ENCODE measurements at places on chromosomes 11 and 22. TPM values are rescaled to one million over a fixed set of nuclear protein-coding genes. Genes with fewer than 3 reads are reported as not detected.

IGSF9B gene
- 0.26 TPM for total RNA-seq

ARHGAP20 gene
- total RNA-seq, result 11.6 TPM

GP1BB gene
- 1.8 TPM for total RNA-seq

LZTR1 gene
- total RNA-seq, result 51.9 TPM

MS4A12 gene
- total RNA-seq, result not detected

NPAS4 gene
- not detected for total RNA-seq

LARGE1 gene
- 15.2 TPM for total RNA-seq

TLCD5 gene
- total RNA-seq, result 9.8 TPM

HSPB2 gene
- total RNA-seq, result 2.8 TPM

- peak; percentile 54 for DNase-seq
These were observed 126.6 kb downstream of the KCNC1 start for GRCh38 chr11:17861036-17861755.

DNA sequence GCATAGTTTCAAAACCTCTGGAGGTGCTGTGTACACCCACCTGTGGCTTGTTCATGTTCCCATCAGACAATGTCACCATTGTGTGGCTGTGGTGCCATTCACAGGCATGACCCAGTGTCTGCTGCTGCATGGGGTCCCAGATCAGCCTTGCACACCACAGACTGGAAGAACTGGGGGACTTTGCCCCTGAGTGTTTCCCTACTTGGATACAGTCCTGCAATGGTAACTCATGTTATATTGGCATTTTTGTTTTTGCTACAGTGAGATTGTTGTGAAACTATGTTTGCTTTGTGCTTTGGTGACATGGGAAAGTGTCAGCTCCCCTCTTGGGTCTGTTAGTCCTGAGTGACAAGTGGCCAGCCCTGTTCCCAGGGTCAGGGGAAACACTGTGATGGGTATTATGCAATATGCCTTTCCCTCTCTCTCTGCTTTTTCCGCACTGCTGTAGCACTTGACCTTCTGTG, 108.8 kb downstream of the NAV2 start:
- DNase-seq, result no peak

- peak; percentile 30 for DNase-seq
These were observed 1027.7 kb upstream of the CCDC90B start for GRCh38 chr11:84313830-84314359.

DNA sequence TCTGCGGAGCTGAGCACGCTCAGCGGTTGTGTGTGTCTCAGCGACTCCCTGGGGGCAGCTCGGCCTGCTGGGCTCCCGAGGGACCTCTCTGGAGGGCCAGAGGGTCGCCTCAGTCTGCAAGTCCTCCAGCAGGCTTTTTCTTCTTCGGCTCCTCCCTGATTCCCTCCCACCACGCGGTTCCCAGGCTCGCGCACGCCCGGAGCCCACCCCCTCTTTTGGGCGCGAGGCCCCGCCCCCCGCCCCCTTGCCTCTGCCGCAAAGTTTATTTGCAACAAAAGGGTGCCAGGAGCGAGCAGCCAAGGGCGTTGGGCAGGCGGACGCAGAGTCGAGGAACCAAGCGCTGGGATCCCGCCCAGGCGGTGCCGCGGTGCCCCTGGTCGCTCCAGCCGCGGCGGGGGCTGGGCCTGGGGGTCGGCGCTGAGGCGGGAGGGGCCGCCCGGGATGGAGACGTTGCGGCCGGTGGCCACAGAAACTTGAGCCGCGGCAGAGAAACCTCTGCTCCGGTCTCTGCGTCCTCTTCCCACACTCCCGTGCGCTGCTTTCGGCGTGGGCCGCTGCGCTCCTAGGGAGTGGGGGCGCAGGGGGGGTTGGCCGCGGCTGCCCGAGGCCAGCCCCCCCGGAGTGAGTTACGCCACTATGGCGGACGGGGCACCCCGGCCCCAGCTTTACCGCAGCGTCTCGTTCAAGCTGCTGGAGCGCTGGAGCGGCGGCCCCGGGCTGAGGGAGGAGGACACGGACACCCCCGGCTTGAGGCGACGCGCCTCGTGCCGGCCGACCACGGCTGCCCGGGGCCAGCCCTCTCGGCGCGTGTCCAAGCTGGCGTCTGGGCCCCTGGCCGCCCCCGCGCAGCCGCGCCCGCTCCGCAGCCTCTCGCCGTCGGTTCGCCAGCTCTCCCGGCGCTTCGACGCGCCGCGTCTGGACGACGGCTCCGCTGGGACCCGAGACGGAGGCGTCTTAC, at the start of gene ARHGEF17:
ARHGEF17 (plus strand) TSS at position 274 of the 958 bp plus-strand sequence; CDS start at position 637, 363 bp downstream.
- peak; percentile 83 for DNase-seq

DNA sequence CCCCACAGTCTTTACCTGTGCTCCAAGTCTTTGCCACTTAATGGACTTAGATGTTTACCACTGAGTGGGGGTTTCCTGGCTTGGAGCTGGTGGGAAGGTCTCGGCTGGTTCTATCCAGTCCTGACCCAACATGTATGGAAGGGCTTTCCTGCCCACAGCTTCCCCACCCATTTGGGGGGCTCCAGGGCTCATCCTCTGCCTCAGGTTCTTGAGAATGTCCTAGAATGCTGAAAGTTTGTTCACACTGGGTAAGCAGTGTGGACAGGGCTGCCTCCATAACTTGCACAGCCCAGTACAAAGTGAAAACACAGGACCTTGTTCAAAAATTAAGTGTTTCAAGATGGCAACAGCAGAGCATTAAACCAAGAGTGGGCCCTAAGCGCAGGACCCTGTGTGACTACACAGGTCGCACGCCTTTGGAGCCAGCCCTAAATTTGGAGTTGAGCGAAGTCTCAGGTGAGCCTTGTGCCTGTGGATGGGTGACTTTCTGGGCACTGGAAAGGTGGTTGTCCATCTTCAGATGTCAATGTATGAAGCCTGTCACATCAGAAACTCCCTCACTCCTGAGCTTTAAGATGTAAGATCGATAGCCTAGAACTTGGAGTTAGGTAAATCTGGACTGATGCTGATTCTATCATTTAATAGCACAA, 72.7 kb upstream of the NARS2 start:
- no peak for DNase-seq

DNA sequence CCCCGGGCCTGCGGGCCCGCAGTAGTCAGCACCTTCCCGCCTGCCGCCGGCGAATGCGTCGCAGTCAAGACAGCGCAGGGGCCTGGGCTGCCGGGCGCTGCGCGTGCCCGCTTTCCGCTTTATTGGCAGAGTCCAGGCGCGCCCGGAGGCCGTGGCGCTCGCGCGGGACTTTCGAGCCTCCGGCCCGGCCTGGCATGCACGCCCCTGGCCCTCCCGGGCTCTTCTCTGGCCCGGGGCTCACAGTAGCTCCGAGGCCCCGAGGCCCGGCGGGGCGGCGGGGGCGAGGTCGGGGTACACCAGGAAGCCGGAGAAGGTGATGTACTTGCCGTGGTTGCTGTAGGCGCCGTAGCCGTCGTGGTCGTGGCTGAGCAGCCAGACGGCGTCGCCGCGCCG, 3.1 kb downstream of the FAM180B start:
- no peak for DNase-seq

DNA sequence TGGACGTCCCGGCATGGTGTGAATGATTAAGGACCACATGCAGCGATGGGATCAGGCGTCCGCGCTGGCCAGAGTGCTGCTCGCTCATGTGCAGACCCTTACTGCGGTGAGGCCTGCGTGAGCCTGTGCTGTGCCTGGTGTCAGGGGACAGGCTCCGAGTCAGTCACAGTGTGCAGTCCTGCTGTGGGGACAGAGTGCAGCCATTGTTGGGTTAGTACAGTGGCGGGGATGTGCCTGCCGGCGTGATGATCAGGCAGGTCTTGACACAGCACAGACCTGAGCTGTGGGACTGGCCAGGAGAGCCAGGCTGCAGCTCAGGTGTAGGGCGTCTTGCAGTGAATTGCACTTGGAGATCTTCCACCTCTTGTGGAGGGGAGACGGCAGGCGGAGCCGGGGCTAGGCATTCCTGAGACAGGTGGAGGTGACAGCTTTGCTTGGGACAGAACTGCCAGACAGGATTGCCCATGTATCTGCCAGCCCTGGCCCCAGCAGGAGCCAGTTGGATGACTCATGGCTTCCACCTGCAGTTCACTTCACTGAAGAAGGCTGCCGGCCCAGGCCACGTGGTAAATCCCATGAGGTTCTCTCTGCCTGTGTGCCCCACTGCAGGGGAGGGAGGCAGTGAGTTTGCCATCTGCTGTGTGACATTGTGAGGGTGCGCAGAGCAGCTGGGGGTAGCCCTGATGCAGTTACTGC, 17.3 kb downstream of the TRMU start:
- DNase-seq, result peak; percentile 58

DNA sequence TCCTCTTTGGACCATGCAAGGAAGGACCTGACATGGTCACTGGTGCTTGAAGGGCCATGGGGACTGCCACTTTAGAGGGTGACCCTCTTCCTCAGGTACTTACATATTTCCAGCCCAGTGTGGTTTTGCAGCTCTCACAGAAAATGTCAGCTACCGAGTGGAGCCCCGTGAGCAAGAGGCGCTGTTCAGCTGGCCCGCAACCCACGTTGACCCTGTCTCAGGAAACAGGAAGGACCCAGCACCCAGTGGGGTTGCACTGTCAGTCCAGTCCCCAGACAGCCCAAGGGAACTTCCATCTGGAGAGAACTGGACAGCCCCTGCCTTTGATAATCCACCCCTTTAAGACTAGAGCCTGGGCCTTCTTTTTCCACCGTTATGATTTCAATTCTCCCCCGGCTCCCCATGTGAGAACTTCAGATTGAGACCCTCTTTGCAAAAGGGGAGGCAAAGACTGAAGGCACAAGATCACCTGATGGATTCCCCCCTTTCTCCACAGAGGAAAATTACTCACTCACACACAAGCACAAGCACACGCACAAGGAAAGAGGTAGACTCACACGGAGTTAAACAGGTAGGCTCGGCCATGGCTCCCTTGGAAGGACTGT, 3.4 kb downstream of the YPEL4 start:
- no peak for DNase-seq

GRCh38 chr11:76745561-76746207, 37.5 kb upstream of the TSKU start:
- no peak for DNase-seq

DNA sequence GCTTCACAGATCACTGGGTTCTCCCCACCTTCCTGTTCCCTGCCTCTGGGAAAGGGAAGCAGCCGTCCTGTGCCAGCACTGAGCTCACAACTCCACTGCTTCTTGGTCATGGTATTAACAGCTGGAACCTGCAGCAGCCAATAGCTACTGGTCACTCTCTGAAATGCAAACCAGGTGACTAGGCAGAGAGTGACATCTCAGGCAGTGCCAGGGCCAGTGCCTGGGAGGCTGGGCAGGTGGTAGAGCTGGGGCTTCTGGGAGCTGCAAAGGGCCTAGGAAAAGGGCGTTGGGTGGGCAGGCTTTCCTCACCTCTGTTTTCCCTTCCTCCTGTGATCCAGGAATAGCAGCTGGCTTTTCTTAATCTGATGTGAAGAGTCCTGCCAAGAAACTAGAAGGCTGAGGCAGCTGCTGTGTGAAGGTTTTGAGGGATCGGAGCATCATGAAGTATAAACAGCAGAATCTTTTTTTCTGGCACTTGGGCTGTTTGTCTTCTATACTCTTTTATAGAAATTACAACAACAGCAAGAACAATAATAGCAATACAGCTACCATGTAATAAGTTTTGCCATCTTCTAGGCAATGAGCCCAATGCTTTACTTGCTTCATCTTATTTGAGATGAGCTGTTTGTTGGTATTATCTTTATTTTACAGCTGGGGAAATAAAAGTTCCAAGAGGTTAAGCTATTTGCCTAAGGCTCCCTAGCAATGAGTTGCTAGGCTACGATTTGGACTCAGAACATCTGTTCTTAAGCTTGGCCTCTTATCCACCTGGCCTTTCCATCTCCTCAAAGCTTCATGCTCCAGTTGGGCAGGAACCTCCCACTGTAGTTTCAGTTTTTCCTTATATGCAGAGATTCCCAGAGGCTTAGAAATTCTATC, 22.0 kb upstream of the CD44 start:
- DNase-seq, result peak; percentile 77

DNA sequence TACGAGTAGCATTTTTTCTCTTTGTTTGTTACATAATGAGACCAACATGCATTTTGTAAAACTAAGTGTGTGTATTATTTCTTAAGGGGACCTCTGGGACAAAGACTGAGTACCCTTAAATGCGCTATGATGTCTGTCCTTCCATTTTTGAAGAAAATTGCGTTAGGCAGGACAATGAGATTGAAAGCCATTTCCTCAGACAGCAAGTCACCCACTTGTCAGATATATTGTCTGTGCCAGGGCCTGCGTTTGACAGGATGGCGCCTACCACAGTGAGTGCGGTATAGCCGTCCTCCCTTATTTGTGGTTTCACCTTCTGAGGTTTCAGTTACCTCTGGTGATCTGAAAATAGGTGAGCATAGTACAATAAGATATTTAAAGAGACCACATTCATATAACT, 2.2 kb downstream of the AP2A2 start:
- DNase-seq, result no peak

- peak; percentile 79 for DNase-seq
These were observed 20.6 kb downstream of the MORC2 start for GRCh38 chr22:30947816-30948454.

GRCh38 chr11:61959114-61959513, 8.3 kb downstream of the FTH1 start:
- DNase-seq, result no peak

GRCh38 chr11:114193730-114194679, 102.2 kb upstream of the NNMT start:
- peak; percentile 77 for DNase-seq

GRCh38 chr22:33389936-33390335, 331.8 kb upstream of the SYN3 start:
- peak; percentile 20 for DNase-seq

DNA sequence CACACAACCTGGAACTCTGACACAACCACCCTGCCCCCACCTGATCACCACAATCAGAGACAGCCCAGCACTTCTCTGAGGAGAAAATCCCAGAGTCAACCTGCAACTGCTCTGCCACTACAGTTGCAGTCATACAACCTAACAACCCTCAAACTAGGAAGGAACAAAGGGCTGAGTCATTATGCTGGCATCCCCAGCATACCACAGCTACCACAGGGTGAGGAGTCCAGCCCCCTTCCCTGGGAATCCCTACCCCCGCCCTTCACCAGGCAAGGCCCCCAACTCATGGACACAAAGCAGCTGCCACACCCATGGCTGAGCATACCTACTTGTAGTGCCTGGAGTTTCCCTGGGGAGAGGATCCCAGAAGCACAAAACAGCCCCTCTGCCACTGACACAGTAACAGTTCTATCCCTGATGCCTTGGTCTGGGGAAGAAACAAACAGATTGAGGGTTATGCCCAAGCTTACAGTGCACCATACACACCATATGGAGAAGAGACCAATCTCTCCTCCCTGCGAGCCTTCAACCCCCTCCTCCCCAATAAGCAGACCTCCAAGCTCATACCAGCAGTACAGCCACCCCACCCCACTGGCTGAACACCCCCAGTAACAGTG, 68.5 kb upstream of the C11orf58 start:
- peak; percentile 85 for DNase-seq
